ENCODE measurements at places on chromosomes 7 and 10.
A peak's percentile ranks its signal among the peaks of the same experiment; 100 is the strongest.

- no peak for DNase-seq
These were observed 281.8 kb downstream of the KCNMA1 start for GRCh38 chr10:77355844-77356243.

DNA sequence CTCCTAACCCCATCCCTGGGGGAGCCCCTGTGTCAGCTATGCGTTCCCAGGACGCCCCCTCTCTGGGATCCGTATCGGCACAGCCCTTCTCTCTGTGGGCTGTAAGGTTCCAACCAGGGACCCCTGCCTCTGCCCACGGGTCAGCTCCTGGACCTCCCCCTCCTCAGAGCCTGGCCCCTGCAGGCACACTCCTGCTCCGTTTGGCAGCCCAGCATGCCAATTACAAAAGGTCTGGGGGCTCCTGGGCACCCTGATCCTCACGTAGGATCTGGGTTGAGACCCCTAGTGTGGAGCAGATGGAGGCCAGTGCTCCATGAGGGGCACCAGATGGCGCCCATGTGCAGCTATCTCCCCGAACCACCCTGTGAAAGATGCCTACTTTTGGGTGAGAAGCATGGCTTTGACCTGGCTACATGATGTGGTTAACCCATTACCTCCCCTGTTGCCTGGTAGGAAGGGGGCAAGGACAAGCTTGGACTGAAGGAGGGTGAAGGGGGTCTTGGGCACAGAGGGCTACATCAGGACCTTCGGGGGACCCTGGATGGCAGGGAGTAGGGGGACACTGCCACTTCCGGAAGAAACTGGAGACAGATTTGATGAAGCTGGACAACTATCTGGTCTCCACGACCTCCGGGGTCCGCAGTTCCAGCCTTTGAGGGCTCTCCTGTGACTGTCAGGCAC, 9.0 kb downstream of the TACR2 start:
- DNase-seq = peak; percentile 37

- no peak for DNase-seq
These were observed 247.1 kb upstream of the SHH start for GRCh38 chr7:156059369-156059768.

DNA sequence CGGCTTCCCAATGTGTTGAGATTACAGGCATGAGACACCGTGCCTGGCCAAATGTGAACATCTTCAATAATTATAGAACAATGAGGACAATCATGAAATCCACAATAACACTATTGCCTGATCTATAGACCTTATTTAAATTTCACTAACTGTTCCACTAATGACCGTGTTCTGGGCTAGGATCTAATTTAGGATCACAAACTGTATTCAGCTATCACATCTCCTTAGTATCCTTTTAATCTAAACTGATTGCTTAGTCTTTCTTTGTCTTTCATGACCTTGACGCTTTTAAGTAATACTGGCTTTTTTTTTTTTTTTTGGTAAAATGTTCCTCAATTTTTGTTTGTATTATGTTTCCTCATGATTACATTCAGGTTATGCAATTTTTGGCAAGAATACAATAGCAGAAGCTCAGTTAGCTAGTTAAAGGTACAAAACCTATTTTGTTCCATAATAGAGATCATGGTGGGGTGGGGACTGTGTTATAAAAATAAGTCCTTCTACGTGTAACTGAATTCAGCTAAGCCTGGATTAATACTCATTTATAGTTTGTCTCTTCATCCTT, 158.4 kb downstream of the AOAH start:
- no peak for DNase-seq

DNA sequence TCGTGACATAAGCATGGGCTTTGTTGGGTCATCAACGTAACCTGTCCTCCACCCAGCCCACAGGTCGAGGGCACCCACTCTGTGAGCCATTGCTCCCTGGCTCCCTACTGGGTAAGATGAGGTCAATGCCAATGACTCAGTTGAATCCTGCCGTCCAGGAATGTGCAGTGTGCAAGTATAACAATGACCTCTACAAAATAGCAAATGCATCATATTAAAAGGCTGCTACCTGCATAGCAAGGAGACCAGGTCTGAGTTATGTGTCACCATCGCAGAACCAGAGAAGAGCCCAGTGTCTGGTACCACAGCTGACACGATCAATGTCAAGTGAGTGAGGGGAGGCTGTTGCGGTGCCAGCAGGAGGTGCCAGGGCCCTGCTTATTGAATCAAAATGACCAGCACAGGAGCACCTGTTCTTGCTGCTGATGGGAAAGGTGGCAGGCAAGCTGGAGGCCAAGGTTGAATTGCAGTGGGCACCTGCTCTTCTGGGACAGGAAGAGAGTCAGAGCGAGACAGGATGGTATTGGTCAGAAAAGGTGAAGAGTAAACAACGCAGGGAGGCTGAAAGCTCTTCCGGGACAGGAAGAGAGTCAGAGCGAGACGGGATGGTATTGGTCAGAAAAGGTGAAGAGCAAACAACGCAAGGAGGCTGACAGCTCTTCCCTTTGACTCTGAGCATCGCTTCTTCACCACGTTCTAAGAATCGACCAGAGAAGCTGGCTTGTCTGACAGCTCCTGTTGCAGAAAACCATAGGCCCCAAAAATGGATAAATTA, 108.7 kb upstream of the ADAM12 start:
- no peak for DNase-seq

DNA sequence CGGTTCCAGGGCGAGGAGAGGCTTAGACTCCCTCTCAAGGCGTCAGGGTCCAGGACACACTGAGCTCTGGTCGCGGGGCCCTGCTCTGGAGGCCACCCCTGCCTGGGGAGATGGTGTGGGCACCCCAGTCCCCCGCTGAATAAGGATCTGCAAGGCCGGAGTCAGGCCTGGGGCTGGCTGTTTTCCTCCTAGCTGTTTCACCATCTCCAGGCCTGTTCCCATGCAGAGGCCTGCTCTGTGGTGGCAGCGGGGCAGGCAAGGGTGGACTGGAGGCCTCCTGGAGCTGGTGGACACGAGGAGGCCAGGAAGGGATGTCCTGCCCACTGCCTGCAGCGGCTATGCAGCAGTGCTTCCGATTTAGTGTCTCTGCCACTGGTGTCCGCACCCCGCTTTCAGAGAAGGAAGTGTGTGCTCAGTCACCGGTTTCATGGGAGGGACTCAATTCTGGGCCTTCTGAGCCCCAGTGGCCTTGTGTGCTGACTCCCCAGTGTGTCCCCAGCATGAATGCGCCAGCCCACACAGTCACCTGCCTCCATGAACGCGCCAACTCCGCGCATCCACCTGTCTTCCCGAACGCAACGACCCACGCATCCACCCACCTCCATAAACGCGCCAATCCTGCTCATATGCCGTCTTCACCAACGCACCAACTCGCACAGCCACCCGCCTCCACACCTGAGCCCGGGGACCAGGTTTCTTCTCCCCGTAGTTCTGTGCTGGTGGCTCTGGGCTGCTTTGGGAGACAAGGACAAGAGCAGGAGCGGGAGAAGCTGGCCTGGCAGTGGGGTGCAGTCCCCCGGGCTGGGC, 14.5 kb upstream of the GPR146 start:
- DNase-seq = no peak

DNA sequence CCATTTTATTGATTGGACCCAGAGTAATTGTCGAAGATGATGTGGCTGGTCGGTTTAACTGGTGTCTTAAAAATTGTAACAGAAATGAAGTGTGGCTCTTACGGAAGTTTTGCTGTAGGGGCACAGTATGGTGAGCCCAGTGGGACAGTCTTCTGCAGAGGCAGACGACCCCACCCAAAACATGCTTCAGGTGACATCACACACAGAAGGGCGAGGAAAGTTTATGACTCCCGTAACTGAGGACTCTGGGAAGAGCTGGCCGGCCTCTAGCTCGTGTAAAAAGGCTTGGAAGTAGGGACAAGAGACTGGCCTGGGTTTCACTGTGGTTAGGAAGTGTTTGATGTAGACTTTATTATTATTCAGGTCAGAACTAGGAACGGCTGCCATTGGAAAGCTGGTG, 73.3 kb downstream of the HTR5A start:
- no peak for DNase-seq
